ENCODE measurements at places on chromosomes 1 and 21.

GRCh38 chr1:165014753-165015152 is 341.8 kb downstream of the LMX1A start:
- no peak for DNase-seq

- DNase-seq, result no peak
Measured at GRCh38 chr1:26537951-26538352, 8.4 kb downstream of the RPS6KA1 start.

DNA sequence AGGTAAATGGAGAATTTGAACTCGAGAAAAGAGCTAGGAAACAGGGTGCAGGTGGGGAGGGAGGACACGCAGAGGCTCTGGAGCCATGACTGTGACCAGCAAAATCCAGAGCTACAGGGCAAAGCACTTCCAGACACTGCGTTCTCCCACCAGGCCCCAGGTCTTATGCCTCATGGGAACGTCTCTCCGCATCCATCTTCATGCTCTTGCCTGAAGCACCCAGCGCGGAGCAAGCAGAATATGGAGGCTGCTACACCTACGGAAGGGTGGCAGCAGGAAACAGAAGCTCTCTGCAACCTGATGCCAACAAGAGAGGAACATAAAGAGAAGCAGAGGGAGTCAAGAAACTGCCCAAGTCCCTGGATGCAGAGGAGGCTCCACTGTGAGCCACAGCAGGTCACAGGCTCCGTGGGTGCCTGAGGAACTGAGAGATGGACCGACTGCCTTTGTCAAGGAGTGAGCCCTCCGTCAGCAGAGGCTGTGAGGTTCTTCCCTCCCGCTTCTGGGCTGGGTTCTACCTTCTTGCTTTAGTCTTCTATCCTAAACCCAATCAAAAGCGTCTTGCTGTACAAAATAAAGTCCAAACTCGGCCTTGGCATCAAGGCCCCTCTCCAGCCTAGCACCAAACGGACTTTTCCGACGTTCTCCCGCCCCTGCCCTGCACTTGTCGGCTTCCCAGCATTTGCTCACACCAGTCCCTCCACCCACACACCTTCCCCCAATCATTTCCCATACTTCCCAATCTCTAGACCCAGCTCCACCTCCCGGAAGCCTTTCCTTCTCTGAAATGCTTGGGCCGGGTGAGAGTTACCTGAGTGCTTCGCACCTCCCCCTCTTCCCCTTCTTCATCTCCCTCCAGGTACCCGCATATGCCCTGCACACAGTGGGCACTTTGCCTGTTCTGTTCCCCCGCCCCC is 930 bp downstream of the DHCR24 start:
- DNase-seq, result peak; percentile 30

DNA sequence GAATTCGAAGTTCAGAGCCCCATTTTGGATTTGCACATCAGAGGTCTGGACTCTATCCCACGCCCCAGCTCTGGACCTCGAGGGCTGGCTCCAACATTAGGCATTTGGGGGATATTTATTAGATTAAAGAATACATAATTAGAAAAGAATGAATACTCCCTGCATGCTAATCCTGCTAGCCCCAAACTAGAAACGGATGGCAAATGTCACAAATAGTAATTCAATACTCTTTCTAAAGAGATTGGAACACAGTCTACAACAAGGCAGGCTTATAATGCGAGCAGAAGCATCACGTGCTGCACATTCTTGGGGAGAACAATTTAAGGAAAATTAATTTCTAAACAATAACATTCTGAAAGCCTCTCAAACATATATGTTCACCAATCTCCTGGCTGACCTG is 27.7 kb upstream of the RAP1A start:
- DNase-seq, result no peak

DNA sequence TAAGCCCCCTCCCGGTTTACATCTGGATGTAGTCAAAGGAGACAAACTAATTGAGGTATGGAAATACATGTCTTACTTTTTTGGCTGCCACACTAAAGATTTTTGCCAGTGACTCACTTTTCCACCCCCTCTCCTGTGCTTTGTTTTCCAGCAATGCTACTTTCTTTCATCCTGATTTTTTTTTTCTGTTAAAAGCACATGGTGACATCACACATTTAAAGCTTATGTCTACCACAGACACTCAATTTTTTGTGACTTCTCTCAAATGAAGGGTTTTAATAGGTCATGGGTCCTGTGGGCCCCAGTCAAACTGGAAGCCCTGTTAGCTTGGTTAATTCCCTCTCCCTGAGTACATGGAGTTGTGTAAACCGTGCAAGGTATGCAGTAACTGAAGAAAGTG is 2.2 kb downstream of the PPP1R8 start:
- no peak for DNase-seq
